CD8-positive, alpha-beta T cell (primary cell): ENCODE measurements at places on chromosomes 3 and 15.

- DNase-seq, result no peak
These were observed 8.2 kb downstream of the PRKCD start for GRCh38 chr3:53169045-53169831.

- no peak for DNase-seq
These were observed 540.9 kb upstream of the MDFIC2 start for GRCh38 chr3:70853161-70853944.

- no peak for DNase-seq
These were observed 72.6 kb upstream of the SLC6A6 start for GRCh38 chr3:14329842-14330241.

- DNase-seq, result no peak
These were observed 76.3 kb downstream of the CACNA1D start for GRCh38 chr3:53570709-53571108.

GRCh38 chr3:108388136-108389132, 92.1 kb downstream of the HHLA2 start:
- no peak for DNase-seq

GRCh38 chr15:70505411-70505919, 257.9 kb downstream of the UACA start:
- DNase-seq, result no peak

GRCh38 chr3:78913711-78914110, 854.1 kb downstream of the ROBO1 start:
- DNase-seq, result no peak

- no peak for DNase-seq
These were observed 123.2 kb upstream of the TUSC7 start for GRCh38 chr3:116586285-116586944.

- no peak for DNase-seq
These were observed 1001.4 kb downstream of the SQOR start for GRCh38 chr15:46636206-46636605.

GRCh38 chr15:75565062-75565970, 13.8 kb downstream of the PTPN9 start:
- DNase-seq, result no peak

DNA sequence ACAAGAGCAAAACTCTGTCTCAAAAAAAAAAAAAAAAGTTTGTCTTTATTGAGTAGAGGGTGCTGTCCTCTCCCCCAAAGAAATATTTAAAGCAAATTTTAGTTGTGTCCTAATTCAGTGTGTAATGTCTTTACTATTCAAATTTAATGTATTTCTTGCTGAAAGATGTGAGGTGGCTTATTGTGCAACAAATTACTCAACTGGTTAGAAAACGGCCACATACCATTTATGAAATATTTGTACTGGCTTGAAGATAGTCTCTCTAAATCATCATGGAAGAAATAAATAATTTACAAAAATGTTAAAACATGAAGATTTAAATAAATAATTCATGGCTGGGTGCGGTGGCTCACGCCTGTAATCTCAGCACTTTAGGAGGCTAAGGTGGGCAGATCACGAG, 63.0 kb downstream of the SLTM start:
- DNase-seq, result no peak

DNA sequence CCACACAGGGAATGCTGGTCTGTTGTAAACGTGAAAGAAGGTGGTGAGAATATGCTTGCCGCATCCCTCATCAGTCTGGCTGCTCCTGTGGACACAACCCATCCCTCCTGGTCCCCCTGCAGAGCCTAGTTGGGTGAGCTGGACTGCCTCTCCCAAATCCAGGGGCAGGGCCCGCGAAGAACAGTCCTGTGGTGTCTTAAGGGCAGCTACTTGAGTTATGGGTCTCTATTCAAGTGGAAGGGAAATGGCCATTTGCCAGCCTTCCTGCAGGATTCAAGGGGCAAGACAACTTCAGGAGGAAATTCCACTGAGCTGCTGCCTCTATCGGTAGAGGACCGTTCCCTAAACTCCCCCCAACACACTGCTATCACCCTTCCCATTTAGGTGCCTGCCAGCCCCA, 98.9 kb downstream of the IQSEC1 start:
- DNase-seq, result no peak

- DNase-seq, result no peak
These were observed 136.8 kb downstream of the SNRPN start for GRCh38 chr15:25091421-25092158.

DNA sequence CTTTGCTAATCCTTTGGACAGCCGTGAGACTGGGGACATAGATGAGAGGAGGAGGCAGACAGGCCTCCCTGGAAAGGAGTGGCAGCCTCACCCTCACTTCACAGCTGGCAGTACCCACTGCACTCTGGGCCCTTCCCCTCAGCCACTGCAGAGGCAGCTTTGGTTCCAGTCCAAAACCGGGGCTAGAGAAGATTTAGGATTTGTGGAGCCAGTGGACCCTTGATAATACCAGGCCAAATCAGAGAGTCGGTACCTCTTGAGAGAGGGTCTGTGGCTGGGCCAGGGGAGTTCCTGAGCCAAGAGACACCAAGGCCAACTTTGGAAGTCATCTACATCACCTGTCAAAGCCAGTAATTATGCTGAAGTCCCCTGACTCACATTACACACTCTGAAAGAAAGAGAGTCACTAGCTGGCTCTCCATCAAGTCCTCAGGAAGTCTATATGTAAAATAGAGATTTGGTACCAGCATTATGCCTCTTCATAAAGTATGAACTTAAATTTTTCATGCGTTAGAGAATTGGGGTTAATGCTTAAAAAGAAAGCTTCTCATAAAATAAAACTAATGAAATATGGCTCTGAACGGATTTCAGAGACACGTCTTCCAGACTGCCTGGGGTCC, 244.1 kb upstream of the SEMA6D start:
- no peak for DNase-seq

- no peak for DNase-seq
These were observed 108.3 kb upstream of the ETV5 start for GRCh38 chr3:186216900-186217819.

DNA sequence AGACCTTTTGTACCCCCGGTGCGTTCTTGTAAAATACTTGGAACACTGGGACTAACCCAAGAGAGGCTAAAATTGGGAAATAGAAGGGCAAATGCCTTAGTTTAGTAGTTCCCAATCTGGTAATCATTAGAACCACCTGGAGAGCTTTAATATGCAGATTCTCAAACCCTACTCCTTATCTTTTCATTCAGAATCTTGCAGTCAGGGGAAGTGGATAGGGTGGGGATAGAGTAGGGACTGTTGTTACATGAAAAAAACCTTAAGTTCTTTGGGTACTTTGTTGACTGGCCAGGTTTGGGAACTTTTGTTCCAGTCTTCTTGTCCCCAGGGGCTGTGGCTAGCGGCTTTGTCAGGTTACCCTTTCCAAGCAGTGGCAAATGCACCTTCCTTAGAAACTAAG, 15.9 kb downstream of the MAPKBP1 start:
- no peak for DNase-seq

DNA sequence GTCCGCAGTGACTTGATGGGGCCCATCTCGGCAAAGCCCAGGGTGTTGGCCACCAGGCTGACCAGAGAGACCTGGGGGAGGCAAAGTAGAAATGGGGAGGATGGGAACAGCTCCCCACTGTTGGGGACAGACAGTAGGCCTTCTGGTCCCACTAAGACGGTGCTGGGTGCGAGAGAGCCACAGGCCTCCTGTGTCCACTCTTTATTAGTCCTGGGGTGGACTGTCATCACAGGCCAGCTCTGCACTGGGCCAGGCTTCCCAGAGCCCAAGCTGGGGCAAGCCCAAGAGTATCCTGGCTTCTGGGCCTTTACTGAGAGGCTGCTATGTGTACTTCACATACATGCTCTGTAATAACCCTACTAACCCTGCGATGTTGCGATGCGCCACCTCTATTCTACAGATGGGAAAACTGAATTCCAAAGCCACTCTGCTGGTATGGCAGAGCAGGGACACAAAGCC, 66.4 kb downstream of the EXOG start:
- no peak for DNase-seq

- DNase-seq, result no peak
These were observed 50.8 kb downstream of the CCDC191 start for GRCh38 chr3:114005481-114005880.

DNA sequence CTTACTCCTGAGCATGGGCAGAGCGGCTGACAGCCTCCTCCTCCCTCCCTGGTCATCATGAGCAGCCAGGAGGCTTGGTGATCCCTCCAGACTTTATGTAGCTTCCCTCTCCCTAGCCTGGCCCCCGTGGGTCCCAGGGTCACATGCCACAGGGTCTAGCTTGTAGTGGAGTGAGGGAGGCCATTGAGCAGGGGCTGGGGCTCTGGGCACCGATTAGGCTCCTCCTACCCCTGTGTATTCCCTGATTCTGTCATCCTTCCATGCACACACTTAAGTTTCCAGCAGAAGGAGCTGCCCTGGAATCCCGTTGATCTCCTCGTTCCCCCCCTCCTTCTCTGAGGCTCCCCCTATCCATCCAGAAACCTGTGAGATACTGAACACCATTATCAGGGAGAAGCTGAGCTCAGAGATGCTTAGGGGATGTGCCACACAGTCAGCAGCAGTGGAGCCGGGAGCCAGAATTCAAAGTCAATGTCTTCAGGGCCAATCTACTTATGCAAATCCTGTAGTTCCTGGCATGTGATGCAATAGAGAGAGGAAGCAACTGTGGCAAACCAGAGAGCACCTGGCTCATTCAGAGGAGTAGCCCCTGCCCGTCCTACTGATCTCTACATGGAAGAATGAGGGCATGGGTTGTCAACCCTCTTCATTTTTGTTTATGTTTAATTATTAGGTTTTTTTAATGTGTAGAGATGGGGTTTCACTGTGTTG, 17.2 kb downstream of the CCDC33 start:
- DNase-seq, result no peak

DNA sequence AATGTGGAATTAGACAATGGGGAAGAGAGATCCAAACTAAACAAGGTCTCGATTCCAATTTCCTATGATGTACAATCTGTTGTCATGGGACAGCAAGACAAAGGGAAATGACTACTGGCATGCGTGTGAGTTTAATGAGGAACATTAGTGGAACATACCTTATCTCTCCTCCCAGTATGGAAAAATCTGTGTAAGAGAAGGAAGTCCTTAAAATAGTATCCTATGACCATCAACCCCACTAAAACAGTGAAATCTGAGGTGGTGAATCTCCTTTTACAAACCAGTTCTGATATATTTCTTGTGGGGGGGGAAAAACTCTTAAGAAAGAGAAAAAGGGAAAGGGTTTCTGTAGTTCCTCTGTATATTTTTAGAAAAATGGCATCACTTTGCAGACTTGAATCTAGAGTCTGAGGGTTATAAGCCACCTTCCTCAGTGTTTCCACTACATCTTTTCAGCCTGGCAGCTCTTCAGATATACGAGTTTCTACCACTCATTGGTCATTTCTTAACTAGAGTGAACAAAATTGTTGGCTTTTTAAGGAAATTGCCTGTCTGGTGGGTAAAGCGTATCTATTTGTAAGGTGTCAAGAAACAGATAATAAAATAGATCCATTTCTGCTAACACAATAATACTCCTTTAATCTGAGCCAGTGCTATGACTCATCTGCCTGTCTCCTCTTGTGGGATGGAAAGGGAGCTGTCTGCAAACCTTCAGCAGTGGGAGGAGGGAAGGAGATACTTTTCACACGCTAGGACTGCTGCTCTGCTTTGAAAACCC, 3.0 kb upstream of the TNFAIP8L3 start:
- DNase-seq, result no peak

DNA sequence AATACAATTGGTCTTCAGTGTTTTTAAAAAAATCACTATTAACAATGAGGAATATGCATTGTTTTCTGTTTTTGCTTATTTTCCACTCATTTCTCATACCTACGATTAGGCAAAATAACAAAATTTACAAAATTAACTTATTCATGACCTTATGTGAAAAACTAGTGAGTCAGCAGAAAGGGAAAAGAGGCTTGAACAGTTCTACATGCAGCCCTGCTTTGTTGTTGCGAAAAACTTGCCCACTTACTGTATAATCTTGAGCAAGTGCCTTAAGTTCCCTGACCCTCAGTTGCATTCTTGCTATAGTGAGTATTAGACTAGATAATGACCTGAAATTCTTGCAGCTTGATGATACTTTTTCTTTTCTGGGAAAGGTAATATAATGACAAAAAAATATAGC, 551.1 kb upstream of the BCHE start:
- DNase-seq, result no peak

GRCh38 chr3:110139048-110139447, 801.7 kb upstream of the DPPA4 start:
- no peak for DNase-seq

- DNase-seq, result no peak
These were observed 277.4 kb upstream of the NR2E3 start for GRCh38 chr15:71532994-71533393.

DNA sequence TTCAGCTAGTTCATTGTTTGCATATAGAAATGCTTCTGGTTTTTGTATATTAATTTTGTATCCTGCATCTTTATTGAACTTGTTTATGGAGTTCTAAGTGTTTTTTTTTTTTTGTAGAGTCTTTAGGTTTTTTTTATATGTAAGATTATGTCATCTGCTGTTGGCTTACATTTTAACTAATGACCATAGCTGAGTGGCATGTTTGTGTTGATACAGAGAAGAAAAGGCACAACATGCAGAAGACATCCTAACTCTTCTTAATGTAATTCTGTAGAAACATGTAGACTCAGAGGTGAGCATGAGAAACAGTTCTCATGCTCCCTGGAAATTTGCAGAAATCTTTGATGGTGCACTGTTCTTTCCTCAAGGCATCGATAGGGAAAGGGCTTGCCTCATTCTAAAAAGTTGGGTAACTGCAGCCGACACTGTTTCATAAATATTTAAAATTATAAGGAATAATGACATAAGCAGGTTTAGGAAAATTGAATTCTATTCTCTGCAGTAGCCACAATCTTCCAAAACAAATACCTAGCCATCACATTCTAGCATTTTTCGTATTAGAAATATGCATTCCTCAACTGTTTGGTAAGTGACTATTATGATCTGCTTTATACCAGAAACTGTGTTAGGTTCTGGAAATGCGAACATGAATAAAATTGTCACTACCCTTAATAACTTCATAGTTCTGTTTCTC, 499.6 kb upstream of the KCNMB2 start:
- no peak for DNase-seq

DNA sequence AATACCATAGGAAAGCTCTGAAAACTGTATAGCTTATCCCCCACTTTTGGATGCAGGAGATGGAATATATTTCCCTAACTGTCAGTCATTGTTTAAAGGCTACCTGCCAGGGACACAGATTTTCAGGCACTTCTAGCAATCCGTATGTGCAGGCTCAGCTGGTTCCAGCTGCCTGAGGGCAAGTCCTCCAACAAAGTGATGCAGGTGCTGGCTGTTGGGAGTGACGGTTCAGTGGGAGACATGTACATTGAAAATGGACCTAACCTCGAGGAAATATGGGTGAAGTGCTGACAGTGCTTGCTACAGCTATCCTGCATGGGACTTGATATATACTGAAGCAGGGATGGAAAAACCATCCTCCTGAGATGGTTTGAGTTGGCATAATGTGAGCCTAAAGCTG, 153.1 kb upstream of the GAP43 start:
- no peak for DNase-seq

- DNase-seq, result no peak
These were observed 107.6 kb upstream of the SEMA6D start for GRCh38 chr15:47609693-47610092.

GRCh38 chr15:45134682-45135604, 5.1 kb downstream of the DUOX1 start:
- no peak for DNase-seq
